ENCODE measurements at places on chromosomes 1 and 21.

DNA sequence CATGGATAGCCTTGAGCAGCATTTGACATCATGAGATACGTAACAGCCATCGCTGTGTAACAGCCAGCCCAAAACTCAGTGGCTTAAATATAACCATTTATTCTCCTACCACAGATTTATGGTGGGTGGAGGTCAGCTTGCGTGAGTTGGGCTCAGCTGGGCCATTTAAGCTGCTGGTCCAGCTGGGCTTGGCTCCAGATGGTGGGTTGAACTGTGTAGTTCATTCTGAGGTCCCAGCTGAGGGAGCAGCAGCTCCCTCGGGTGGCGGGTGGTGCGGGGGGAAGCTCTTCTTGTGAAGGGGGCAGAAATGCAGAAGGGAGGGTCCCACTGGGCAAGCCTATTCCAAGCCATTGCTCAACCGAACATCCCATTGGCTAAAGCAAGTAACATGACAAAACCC, 75.9 kb downstream of the IGSF21 start:
- DNase-seq: no peak

GRCh38 chr1:231803353-231803752, 176.8 kb downstream of the DISC1 start:
- no peak for DNase-seq

- DNase-seq: no peak
Measured at GRCh38 chr1:208374391-208374941, 130.3 kb upstream of the PLXNA2 start.

DNA sequence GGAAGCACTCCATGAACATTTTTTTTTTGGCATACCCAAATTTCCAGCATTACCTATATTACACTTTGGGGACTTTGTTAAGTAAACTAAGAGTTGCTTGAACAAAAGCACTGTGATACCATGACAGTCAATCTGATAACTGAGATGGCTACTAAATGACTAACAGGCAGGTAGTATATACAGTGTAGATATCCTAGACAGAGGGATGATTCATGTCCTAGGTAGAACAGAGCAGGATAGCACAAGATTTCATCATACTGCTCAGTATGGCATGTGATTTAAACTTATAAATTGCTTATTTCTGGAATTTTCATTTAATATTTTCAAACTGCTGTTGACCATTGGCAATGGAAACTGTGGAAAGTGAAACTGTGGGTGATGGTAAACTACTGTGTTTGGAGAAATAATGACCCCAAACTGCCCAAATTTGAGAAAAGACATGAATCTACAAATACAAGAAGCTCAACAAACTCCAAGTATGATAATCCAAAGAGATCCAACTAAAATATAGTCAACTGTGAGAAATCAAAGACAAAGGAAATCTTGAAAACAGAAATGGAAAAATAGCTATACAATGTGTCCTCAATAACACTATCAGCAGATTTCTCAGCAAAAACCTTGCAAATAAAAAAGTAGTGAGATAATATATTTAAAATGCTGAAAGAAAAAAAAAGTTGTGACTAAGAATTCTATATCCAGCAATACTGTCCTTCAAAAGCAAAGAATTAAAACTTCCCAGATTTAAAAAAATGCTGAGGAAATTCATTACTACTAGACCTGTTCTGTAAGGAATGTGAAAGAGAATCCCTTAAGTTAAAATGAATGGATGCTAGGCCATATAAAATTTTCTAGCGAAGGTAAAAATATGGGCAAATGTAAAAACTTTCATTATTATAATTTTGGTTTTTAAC, 410.4 kb downstream of the DUSP10 start:
- no peak for DNase-seq

DNA sequence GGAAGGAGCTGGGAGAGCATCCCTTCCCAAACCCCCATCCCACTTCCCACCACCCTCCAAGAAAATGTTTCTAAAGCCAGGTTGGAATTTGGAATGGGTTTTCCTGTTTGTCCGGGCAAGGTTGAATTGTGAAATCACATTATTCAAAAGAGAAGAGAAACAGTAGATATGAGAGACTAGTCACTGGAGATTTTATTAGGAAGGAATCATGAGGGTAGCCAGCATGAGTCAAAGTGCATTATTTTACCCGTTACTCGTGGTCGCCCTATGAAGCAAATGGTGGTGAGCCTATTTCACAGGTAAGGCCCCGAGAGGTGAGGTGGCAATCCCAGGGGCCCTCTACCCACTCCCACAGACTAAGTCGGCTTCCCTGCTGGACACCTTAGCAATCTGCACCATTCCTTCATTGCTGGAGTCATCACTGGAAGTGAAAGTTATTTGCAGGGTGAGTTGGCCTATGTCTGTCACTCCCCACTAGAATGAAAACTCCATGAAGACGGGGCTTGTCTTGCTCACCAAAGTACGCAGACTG, 52.8 kb downstream of the TOMM20 start:
- no peak for DNase-seq

DNA sequence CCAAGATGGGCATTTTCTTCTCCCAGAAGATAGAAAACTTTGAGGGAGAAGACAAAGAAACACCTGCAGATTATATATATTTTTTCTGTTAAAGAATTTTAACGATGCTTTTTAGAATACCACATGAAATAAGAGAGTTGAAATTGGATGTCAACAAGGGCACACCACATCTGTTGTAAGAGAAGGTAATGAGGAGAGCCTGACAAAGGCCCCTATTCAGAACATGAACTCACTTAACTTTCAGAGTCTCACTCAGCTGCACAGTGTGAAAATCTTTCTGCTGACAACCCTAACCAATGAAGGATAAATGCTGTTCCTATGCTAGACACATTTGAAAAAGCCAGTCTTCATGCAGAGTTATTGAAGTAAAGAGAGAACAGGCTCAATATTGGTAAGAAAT, 7.3 kb downstream of the KRTAP22-2 start:
- no peak for DNase-seq

DNA sequence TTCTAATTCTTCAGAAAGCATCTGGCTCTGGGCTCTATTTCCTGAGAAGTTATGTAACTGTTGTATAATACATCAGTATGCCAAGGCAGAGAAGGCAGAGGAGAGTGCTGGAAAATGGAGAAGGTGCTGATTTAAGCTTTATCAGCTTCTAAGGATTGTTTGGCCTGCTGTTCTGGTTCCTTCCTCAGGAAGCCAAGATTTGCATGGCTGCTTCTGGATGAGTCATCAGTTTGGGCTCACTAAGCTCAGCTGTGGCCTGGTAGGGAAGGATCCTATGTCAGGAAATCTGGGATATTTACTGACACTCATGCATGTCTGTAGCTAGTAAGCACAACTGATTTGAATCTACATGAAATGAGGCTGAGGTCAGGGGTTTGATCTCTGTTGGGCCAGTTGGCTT, 73.2 kb upstream of the ADGRL4 start:
- no peak for DNase-seq

- DNase-seq: no peak
Measured at GRCh38 chr1:78419309-78419708, 71.5 kb upstream of the PTGFR start.

GRCh38 chr1:98316286-98316905, 345.1 kb upstream of the SNX7 start:
- no peak for DNase-seq

- DNase-seq: no peak
Measured at GRCh38 chr1:31665234-31665878, 20.7 kb upstream of the PEF1 start.

DNA sequence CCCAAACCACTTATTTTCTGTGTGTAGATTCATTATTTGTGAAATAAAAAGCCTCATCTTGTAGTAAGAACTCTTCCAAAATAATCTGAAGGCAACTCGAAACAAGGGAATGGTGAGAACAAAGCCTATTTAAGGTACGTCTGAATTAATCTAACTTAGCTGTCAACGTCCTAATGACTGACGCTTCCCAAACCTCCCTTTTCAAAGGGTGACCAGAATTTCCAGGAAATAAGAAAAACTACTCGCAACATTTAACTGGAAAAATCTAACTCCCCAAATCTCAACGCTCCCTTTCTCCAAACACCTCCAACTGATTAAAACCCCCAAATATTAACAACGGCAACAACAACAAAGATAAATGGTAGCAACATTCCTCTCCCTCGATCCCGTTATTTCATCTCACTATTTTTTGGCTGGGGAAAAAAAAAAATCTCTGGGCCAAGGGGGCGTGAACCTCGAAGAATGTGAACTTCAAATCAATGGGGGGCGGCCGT, 693 bp downstream of the SRSF10 start:
- DNase-seq: no peak

DNA sequence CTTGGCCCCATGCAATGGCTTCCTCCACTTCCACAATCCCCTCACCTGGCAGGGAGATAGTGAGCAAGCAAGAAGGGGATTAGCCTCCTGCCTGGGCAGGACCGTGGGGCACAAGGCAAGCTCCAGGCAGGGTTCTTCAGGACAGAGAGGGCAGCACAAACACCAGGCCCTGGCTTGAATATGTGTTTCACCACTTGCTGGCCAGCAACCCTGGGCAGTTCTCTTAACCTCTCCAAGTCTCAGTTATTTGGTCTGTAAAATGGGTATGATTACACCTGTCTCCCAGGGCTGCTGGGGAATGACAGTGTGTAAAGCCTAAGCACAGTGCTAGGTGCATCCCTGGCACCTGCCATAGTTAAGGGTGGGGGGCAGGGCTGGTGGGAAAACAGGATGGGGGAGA, 31.9 kb downstream of the H3-3A start:
- DNase-seq: no peak

DNA sequence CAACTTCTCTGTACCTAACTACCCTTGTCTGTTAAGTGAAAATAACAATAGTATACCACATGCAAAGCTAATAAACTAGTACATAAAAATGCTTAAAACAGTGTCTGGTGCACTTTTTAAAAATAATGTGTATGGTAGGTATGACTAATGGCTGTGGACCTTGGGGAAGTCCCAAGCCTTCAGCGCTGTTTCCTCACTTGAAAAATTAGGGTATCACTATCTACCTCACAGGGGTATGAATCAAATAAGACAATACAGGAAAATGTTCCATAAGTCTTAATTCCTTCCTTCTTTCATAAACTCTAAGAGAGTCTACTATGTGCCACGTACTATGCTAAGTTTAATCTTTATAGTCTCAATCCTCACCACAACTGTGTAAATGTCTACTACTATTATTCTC, 32.0 kb downstream of the EGLN1 start:
- DNase-seq: no peak

DNA sequence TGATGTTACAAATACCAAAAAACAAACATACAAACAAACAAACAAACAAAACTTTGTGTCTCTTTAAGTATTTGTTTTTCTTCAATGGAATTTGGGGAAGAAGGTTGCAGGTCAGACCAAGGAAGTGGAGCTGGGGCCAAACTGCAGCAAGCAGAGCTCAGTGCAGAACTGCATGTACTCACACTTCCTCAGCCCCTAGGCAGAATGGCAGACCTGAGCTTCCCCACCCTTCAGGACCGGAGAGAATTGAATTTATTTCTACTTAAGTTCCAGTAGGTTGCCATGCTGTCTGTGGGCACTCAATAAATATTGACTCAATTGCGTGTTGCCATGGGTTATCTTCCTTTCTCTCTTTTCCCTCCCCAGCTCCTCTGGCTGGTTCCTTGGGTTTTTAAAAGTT, 173.6 kb downstream of the PTGER3 start:
- no peak for DNase-seq

DNA sequence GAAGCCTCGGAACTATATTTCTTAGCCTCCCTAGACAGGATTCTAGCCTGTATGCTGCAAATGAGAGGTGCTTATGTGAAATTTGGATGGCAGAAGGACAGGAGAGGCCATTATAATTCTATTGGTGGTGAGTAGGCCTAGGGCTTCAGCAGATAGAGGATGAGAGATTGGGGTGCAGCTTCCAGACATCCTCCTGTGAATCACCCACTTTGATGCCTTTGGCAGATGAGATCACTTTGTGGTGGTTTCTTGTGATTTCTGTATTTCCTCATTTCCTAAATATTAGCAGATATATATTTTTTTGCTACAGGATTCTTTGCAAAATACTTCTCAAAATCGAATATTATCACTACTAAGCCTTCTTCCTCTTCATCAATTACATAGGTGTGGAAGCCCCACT, 37.3 kb downstream of the MFSD2A start:
- no peak for DNase-seq

DNA sequence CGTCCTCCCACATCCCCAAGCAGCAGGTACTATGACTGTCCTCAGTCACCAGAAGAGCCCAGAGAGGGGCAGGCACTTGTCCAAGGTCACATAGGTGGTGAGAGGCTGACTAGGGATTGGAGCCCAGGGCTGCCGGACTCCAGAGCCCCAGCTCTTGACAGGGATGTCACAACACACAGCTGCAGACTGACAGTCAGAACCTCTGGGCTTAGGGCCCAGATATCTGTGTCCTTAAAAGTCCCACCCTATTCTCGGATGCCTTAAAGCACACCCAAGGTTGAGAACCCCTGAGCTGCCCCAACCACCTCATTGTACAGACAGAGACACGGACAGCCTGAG, 622.9 kb downstream of the MATN1 start:
- no peak for DNase-seq

- DNase-seq: peak; percentile 28
Measured at GRCh38 chr1:16155537-16156410, at the start of gene EPHA2. EPHA2 (minus strand) TSS chr1:16156069; CDS start chr1:16155932, 137 bp downstream.
